ENCODE measurements at places on chromosomes 3 and 15.
A peak's percentile ranks its signal among the peaks of the same experiment; 100 is the strongest.

GRCh38 chr3:49707113-49707480, 12.4 kb downstream of the AMIGO3 start:
- DNase-seq: no peak

DNA sequence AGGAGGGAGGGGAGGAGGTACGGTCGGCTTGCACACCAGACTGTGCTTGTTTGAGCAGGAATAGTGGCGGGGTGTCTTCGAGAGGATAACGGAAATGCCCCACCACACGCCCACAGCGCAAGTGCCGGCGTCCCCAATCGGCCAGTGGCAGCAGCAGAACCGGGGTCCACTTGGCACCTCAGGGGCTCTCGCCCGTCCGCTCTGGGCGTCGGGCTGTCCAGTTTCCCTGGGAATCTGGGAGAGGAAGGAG, 53.7 kb downstream of the CCDC54 start:
- DNase-seq: peak; percentile 20

DNA sequence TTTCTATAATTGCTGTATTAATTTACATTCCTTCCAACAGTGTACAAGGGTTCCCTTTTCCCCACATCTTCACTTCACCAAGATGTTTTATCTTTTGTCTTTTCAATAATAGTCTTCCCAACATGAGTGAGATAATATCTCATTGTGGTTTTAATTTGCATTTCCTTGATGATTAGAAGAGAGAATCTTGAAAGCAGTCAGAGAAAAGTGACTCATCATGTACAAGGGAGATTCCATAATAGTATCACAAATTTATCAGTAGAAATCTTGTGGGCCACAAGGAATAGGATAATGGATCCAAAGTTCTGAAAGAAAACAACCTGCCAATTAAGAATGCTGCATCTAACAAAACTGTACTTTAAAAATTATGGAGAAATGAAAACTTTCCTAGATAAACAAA, 189.3 kb downstream of the NECTIN3 start:
- no peak for DNase-seq

DNA sequence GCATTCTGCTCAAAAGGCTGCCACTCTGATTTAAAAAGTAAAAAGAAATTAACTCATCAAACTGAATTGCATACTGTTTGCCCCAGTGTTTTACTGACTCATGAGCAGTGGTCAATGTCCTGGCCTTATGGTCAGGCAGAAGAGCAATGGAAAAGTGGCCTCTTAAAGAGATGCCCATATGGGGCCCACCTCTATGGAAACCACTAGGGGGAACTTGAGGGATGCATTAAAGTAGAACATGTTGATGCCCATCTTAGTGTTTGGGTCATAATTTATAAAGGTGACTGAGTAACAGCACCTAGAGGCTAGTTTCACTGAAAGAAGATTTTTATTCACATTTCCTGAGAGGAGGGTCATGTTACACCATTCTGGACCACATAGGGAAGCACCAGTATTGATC, 66.5 kb upstream of the RNU6-1 start:
- DNase-seq: no peak

GRCh38 chr3:123126031-123126430, 59.2 kb downstream of the PDIA5 start:
- no peak for DNase-seq

- no peak for DNase-seq
These were observed 21.2 kb downstream of the PXK start for GRCh38 chr3:58353722-58354553.

GRCh38 chr15:75070674-75071073, 47.3 kb downstream of the PPCDC start:
- no peak for DNase-seq

DNA sequence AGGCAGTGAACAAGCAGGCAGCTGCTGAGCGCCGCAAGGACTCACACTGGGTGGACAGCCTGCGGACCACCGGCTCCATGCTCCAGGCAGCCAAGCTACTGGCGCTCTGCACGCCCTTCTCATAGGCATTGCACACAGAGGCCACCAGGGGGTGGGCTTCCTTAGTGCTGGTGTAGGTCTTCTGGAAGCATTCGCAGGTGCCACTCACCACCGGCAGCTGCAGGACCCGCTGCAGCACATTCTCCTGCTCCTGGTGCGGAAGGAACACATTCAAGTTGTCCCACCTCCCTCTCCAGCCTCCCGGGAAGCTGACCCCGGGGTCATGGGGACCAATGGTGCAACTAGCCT, 6.0 kb downstream of the PLIN1 start:
- DNase-seq: no peak

GRCh38 chr3:124792341-124793040, 62.2 kb downstream of the UMPS start:
- no peak for DNase-seq

- no peak for DNase-seq
These were observed 108.4 kb downstream of the SHQ1 start for GRCh38 chr3:72739531-72740466.

GRCh38 chr3:177673112-177673914, 476.0 kb upstream of the TBL1XR1 start:
- no peak for DNase-seq

GRCh38 chr3:134330883-134331810, 43.1 kb downstream of the AMOTL2 start:
- DNase-seq: no peak

GRCh38 chr3:126703512-126704493, at the start of gene CHCHD6:
CHCHD6 (plus strand) TSS chr3:126704240; CDS start chr3:126704313, 73 bp downstream.
- peak; percentile 93 for DNase-seq

DNA sequence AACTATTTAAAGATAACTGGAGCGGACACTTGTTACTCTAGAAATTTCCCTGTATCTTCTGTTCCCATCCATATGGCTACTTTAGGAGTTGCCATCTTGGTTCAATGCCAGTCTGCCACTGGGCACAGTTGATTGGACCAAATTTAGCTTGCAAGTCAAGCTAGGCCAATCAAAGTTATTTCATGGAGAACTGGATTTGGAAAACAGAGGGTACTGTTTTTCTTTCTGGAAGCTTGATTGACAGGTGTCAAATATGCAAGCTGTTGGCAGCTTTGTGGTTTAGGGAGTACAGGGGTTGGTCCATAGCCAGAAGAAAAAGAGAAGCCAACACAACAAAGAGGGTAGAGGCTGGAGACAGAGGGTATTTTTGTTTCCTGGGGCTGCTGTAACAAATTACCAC, 33.4 kb upstream of the KLHL25 start:
- DNase-seq: no peak

GRCh38 chr15:51128701-51129100, 34.0 kb upstream of the TNFAIP8L3 start:
- DNase-seq: no peak

DNA sequence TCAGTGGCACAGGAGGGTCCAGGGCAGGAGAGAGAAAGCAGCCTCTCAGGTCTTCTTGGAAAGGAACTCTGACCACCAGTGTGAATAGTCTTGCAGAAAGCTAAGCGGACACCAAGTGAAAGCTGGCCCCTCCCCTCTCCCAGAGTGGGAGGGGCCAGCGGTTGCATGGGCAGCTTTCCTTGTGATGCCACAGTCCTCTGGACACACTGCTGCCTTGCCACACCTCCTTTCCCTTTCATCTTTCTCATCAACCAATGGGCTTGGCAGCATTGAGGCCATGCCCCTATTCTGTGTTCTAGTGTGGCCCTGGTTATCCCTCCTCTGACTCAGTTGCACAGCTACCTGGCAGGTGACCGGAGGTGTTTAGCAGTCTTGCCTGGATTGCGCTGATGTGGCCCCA, 49.7 kb upstream of the GOLGA6B start:
- no peak for DNase-seq

GRCh38 chr15:69466733-69467132, 14.1 kb downstream of the RPLP1 start:
- no peak for DNase-seq

DNA sequence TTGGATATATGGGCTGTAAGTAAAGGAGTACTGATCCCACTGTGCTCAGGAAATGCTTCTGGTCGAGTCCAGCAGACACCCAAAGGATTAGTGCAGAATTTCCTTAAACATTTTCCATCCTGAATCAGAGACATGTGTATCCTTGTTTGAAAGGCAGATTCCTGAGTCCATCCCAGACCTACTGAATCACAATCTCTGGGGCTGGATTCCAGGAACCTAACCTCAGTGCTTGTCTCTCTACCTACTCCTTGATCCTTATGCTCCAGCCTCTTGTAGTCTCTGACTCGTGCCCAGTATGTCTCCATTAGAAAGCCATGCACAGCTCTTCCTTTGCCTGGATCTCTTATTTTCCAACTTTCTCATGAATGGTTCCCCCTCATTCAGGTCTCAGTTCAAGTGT, 585.8 kb downstream of the NLGN1 start:
- no peak for DNase-seq

DNA sequence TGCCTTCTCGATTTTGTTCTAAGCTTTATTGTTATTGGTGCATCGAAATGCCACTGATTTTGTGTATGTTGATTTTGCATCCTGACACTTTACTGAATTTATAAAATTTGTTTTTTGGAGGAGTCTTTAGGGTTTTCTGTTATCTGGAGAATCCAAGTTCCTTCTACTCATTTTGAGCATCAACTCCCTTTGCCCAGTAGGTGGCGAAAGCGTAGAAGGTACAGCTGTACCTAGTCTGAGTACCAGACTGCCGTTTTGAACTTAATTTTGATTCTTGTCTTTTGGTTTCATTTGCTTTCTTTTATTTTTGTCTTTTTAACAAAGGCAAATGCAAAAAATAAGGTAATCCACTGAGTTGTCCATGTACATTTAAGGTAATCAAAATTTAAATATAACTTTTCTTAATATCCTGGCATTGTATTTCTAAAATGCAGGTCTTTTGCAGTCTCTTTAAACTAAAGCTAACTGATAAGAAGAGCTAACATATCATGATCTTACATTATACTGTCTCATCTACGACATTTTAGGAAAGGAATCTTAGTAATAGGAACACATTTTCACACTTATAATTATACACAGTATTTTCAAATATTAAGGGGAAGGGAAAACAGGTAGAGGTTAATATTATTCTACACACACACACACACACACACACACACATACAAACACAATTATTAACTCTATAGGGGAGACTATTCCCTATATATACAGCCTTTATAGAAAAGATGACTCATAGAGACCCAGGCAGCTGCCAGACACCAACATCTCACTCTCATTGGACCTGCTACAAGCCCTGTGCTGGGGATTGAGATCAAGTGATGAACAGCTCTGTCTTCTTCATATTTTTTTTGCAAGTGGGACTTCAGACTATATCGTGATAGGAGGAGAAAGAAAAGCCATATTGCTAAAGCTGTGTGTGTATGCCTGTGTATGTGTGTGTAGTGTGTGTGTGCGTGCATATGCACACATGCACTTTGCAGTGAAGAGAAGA, 71.8 kb downstream of the SYNPR start:
- no peak for DNase-seq

Data from stimulated activated CD8-positive, alpha-beta memory T cell treated with anti-CD3 and anti-CD28 coated beads, Interleukin-4, amount 100 ng/mL, for 24 hours (primary cell).